Activated CD4-positive, alpha-beta T cell treated with anti-CD3 and anti-CD28 coated beads, Interleukin-10, Interleukin-2, amounts not matched to agents 100 ng/mL and 50 ng/mL, durations not matched to agents 16 hours and 8 hours (primary cell): ENCODE measurements at places on chromosomes 11 and 22.
A peak's percentile ranks its signal among the peaks of the same experiment; 100 is the strongest.

DNA sequence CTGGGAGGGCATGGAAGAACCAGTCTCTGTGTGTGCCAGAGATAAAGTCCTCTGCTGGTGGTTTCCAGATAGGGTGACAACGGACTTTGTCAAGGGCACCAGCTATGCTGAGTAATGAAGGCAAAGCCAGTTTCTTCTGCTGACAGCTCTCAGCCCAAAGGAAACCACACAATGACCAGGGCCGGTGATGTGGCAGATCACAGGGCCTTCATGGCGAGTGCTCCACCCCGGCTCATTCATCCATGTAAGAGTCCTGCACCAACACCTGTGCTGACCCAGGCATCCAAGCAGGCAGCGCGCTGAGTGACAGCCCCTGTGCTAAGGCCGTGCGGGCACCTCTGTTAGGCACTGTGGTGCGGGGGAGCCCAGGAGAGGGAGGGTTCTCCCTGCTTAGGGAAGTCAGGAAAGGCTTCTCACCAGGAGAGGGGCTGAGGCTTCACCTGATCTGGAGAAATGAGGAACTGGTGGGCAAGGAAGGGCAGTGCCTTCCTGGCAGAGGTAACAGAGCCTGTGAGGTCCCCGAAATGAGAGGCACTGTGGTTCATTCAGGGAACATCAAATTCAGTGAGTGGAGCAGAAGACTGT is 33.8 kb downstream of the TP53I11 start:
- no peak for DNase-seq

- DNase-seq: no peak
These were observed 29.5 kb upstream of the BID start for GRCh38 chr22:17803609-17804270.

GRCh38 chr11:10659339-10660216 is 34.0 kb downstream of the IRAG1 start:
- peak; percentile 19 for DNase-seq

DNA sequence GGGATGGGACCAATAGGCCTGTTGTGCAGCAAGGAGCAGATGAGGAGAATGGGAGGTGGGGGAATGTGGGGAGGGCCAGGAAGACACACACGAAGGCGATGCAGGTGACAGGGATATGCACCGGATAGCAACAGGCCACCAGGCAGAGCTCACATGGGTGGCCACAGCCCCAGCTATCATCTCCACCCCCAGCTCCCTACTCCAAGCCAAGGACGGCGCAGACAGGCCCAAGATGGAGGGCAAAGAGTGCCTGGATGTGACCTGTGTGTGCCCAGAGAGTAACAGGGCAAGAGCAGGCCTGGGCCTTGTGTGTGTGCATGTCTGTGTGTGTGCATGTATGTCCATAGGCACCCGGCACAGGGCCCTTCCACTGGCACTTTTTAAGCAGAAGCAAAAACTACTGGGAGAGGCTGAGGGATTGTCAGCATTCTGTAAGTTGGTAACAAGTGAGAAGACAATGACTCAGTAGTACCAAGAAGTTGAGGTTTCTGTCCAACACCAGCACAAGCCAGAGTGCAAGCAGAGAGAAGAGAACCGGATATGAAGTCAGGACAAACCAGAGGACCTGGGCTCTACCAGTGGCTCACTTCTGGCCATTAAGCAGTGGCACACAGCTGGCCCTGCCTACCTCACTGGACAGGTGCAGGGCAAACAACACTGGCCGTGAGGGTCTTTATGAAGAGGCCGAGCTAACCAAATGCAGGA is 36.4 kb downstream of the NRXN2 start:
- DNase-seq: peak; percentile 23

DNA sequence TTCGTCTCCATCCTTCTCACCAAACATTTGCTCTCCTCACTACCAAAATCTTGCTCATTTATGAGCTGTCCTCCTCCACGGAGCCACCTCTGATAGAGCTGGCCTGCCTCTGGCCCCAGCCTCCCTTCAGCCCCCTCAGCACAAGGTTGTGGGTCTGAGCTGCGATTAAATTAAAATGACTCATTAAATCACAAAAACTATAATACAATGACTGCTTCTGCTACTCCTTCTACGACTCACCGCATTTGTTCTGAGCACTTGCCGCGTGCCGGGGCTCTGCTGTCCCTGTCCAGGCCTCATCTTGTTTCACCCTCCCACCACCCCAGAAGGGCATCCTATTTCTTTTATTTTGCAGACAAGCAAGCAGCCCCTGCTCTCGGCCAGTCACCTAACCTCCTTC is 49.2 kb upstream of the TIMP3 start:
- no peak for DNase-seq

GRCh38 chr11:61971248-61972111 is 4.0 kb upstream of the FTH1 start:
- peak; percentile 91 for DNase-seq

GRCh38 chr11:61345170-61345610 is 12.2 kb downstream of the TKFC start:
- no peak for DNase-seq

DNA sequence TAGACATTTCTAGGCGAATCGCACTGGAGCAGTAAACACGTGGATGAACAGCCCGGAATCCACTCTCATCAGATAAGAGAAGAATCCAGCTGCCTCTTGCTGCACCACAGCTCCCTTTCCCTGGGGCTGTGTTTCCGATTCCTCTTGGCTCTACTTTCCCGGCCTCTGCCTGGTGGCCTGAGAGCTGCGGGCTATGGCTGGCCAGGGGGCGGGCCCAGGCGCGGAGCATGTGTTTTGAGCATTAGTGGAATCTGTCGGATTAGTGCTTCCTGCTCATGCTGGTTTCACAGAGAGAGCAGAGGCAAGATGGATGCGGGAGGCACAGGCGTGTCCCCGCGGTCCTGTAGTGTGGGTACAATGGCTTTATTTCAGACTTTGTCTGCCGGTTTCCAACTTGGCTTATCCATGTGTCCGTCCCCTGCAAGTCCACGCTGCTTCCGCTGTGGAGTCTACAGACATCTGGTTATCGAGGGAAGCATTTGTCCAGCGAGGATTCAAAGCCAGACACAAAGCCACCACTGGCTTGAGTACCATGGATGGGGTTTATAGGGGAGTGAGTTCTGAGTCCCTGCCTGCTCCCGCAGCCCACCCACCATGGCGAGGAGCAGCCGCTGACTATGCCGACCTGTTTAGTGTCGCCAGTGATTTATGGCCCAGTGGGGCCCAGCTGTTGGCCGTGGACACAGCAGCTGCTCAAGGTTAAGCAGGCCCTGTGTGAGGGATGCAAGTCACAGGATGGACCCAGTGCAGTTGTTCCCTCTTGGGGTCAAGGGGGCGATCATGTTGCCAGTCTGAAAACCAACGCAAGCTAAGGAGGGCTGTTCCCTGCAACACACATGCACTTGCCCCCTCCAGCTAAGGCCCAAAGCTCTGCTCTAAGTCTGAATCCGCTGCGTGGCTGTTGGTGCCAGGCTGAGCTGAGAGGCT is 43.3 kb upstream of the EP300 start:
- no peak for DNase-seq

DNA sequence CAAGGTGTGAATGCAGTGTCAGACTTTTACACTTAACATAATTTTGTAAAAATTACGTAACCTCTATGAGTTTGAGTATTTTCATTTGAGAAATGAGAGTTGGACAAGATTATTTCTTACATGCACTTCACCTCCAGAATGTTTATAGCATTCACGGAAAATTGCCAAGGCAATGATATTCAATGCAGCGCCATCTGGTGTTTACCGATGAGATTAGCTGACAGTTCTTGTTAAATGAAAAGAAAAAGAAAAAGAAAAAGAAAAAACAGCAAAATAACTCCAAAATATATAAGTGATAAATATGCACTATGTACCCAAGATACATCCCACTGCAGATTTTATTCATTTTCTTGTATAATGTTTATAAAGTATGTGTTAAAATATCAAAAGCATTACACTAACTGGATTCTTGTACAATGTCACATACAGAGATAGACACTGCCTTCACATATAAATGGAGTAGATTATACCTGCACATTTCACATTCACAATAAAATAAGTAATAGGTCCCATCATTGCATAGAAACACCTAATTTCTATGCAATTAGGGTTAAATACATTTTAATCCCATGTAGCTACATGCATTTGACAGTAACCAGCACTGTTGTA is 976.3 kb upstream of the FAT3 start:
- DNase-seq: peak; percentile 19

DNA sequence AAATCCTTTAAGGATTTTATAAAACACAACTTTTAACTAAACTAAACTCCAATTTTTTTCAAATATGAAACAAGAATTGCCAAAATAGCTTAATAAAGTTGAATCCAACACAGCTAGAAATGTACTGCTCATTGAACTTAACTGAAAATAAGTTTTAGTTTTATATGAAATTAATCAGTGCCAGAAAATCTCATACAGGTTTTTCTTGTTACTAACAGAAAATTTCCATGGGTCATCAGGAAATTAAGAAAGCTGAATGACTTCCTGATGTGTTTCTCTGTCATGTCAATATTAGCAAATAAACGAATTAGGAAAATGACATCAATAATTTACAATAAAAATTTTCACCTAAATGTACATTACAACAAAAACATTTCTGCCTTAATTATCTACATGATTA is 3.5 kb downstream of the CCDC73 start:
- no peak for DNase-seq

DNA sequence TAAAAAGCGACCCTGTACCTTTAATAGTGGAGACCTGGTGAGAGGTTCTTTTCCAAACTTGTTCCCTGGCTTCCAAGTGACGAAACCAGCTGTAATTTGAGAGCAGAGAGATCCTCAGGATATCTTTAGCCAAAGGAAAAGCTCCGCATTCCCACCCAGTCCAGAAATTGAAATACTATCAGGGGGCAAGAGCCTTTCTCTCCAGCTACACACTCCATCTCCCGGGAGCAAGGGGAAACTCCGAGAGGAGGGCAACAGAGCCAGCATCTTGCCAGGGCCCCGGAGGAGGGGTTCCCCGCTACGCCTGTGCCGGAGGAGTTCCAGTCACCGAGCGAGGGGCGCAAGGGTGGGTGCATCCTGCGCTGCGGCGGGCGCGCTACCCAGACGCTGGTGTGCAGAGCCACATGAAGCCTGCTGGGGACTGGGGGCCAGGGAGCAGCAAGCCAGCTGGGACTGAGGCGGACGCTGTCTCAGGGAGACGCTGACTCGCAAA is at the start of gene FIBIN:
TSS of gene FIBIN (plus strand) at position 148 of the 493 bp plus-strand sequence. CDS start 415 bp downstream, outside the sequence.
- DNase-seq: no peak

DNA sequence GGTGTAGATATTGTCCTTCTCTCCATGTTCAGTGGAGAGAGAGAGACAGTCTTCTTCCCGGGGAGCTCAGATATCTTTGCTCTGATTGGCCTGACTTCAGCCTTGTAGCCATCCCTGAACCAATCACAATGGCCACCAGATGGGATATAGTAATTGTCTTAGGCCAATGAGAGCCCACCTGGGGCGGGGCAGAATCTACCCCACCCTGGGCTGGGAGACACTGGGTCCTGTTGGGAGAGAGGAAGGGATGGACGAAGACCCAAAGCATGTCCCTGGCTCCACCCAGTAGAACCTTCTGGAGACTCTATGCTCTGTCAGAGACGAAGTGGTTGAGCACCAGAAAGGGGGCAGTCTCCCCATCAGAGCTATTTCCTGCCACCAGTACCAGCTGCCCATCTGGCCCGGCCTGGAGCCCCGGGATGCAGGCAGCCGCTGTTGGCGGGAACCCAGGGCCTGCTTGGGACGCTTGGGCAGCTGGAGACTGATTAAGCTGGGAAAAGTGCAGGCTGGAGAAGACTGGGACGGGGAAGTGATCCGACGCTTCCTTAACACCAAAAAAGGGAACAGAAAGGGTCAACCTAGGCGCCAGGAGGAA is 31.6 kb upstream of the CBX7 start:
- no peak for DNase-seq

- DNase-seq: no peak
These were observed 34.5 kb upstream of the BLID start for GRCh38 chr11:122150216-122151124.

GRCh38 chr11:84452211-84452610 is 1166.0 kb upstream of the CCDC90B start:
- no peak for DNase-seq

GRCh38 chr11:12745787-12746186 is 71.6 kb downstream of the TEAD1 start:
- no peak for DNase-seq

- no peak for DNase-seq
These were observed 26.6 kb upstream of the ACER3 start for GRCh38 chr11:76834151-76834550.

- no peak for DNase-seq
These were observed 2.4 kb downstream of the DDTL start for GRCh38 chr22:23969071-23969470.

DNA sequence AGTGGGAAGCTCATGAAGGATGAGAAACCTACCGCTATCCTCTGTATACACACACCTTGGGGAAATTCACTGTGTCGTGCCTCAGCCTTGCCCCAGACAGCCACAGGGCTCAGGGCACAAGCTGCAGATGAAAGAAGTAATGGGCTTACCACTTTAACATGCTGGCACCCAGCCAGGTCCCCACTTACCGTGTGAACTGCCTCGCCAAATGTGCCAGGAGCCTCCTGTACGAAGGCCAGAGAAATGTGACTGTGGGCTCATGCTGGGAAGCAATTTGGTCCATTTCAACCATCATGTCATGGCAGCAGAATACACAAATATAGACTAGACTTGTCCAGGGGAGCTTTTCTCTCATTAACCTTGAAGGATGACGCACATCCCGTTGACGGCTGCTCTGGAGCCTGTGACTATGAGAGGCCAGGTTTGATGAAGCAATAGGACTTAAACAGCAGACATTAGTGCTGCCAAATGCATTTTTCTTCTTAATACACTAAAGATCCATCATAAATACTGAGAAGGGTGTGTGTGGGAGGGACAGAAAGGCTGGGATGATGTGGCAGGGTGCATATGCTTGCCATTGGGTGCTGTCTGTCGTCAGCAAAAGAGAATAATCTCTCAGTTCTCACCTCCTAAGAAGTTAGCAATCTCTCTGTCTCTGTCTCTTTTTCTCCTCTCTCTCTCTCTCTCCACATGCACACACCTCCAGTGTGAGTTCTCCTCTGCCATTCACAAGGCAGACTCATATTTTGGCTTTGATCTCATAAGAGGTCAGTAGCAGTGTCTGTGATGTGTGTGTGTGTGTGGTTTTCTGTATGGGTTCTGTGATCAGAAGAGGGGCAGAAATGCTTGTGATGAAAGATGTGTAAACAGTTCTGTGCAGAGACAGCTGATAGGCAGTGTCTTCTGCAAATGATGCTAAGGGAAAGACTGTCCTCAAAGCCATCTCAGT is 142.4 kb downstream of the KIRREL3 start:
- no peak for DNase-seq

GRCh38 chr11:23991165-23991539 is 505.7 kb upstream of the LUZP2 start:
- no peak for DNase-seq

- DNase-seq: no peak
These were observed 8.0 kb upstream of the EFCAB6 start for GRCh38 chr22:43819931-43820640.

DNA sequence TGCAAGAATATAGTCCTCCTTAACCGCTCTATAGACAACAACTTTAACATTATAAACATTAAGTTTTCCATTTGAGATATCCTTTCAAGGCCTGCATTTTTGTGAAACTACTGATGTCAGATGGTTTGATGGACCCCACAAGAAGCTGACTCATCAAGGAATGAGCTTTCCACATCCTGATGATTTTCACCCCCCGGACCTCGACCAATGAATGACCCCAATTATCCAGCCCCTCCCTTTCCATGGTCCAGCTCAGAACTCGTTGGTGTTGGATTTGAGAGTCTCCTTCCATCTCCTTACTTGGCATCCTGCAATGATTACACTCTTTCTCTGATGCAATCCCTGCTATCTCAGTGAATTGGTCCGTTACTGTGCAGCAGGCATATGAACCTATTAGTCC is 31.8 kb upstream of the GUCY1A2 start:
- no peak for DNase-seq

GRCh38 chr11:46360878-46361277 is 13.6 kb downstream of the DGKZ start:
- no peak for DNase-seq

GRCh38 chr22:38273135-38273826 is 471 bp upstream of the TMEM184B start:
- no peak for DNase-seq
